Activated T-helper 1 cell treated with anti-CD3 and anti-CD28 coated beads, Interleukin-12 subunit alpha, Interleukin-12 subunit beta, Interleukin-2, Interleukin-4 antibody, amounts not matched to agents 30 ng/mL and 10 ng/mL and 1 ng/mL, durations not matched to agents 14 hours and 24 hours and 36 hours (primary cell): ENCODE measurements at places on chromosomes 11 and 22. TPM values are rescaled to one million over a fixed set of nuclear protein-coding genes. Genes with fewer than 3 reads are reported as not detected.

NELL1 gene
- total RNA-seq: not detected in 2 replicates

RRM1 gene
- total RNA-seq: 155 and 173 TPM in 2 replicates

KCNJ5 gene
- 0.12 TPM in 1 of 2 replicates, not detected in the other for total RNA-seq

CAT gene
- 19.1 and 19.9 TPM in 2 replicates for total RNA-seq

FJX1 gene
- total RNA-seq: 0.34 and 0.73 TPM in 2 replicates
